ENCODE measurements at places on chromosomes 7 and 10.

DNA sequence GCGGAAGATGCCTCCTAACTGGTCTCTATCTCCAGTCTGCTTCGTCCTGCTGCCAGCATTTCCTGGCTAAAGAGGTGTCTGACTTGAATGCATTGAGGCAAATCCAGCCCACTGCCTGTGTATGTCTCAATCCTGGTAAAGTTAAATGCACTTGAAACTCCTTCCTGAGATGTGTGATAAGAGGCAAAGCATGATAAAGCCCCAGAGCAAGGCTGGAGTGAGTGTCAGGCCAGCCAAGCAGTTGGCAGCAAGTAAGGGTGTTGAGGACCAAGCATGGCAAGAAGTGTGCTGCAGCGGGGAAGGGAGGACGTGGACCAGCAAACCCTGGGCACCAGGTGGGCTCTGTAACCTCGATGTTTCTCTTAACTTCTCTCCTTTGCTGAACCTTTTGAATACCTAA, 29.1 kb downstream of the LRRC18 start:
- no peak for DNase-seq

- no peak for DNase-seq
Measured at GRCh38 chr10:77556990-77557601, 80.5 kb downstream of the KCNMA1 start.

- no peak for DNase-seq
Measured at GRCh38 chr7:127411176-127411575, 18.7 kb upstream of the ZNF800 start.

DNA sequence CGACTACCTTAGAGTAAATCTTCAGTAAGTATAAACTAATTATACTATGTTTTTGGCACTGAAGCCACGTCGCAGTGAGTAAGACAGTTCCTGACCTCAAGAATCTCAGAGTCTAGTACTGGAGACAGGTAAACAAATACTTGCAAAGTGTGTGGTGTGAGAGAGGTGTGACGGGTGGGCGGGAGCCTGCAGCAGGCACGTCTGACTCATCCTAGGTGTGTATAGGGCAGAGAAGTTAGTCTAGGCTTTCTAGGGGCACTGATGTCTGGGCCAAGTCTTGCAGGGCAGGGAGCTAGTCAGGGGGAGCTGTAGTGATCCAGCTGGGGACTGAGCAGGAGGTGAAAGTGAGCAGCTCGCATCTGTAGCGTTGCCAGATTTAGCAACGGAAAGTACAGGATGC, 35.9 kb upstream of the SFTPD start:
- DNase-seq: no peak

DNA sequence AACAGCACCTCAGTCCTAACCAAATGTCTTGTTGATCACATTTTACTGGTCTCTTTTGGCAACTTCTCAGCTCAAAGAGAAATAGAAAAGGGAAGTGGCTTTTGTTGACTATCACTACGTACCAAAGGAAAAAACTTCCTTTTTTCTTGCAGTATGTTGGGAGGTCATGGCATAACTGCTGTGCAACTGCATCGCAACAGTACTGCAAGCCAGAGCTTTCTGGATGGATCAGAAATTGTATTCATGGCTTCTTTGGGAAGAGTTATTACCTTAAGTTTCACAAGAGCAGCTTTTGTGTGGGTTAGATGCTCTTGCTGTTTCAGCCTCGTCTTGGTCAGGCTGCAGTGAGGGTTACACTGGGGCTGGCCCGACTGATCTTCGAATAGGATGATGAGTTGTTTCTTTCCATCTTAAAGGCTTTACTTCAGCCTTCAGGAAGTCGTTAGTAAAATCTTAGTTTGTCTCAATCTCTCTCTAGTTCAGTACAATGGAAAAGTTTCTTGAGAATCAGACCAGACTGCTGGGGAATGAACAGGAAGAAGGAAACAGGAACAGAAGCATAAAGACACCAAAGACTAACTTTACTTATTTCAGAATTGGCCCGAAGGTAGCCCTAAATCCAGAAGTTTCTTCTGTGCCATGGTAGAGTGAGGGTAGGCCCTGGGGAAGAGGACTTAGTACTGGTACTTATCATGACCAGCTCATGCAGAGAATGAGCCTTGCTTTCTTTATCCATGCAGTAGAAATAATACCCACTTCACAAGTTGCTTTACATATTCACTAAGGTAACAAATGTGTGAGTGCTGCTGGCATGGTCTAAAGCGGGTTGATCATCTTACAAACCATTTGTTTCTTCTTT, 153.6 kb downstream of the CELF2 start:
- DNase-seq: no peak

DNA sequence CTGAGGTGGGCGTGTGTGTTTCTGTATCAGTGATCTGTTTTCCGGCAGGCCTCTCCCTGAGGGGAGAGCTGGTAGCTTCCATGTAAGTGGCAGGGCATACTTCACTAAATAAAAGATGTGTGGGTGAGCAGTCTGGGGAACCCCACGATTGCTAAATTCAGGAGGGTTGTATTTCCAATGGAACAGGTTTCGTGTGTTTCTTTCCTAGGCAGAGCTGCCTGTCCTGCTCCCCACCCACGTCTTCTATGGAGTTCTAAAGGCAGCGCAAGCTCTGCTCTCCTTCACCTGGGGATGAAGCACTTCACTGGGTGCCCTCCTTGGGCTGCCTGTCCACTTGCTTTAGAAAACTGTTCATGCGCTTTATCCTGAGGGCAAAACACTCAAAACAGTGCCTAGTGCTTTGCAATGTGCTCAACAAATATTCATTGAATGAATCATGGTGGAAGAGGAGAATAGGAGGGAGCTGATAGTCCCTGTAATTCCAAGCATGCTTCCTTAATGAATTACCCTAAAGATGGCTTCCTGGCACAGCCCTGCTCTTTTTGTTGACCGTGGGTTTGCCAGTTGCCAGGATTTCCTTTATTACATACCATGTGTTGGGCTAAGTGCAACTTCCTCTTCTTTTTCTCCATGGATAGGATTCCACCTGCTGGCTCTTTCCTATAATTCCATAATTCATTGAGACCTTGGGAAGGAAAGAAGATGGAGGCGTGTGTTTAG, 50.6 kb upstream of the SRPK2 start:
- DNase-seq: no peak

DNA sequence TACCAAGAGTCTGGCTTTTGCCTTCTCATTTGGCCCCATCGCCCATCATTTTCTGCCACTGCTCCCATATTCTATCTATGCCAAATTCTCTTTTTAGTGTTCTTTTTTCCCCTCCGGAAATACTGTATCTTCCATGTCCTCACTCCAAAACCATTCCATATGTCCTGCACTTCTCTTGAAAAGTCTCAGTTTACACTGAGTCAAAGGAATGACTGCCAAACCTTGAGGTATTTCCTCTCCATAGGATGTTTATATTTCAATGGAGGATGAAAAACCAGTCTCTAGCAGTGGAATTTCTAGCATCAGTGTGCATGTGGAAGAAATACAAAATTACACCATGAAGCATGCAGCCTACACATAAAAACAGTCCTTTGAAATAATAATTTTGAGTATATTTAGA, 121.4 kb upstream of the PHYHIPL start:
- DNase-seq: no peak

- DNase-seq: no peak
Measured at GRCh38 chr7:50147951-50148808, 55.1 kb upstream of the ZPBP start.

GRCh38 chr7:139125657-139126056, 16.1 kb upstream of the ZC3HAV1 start:
- DNase-seq: no peak

DNA sequence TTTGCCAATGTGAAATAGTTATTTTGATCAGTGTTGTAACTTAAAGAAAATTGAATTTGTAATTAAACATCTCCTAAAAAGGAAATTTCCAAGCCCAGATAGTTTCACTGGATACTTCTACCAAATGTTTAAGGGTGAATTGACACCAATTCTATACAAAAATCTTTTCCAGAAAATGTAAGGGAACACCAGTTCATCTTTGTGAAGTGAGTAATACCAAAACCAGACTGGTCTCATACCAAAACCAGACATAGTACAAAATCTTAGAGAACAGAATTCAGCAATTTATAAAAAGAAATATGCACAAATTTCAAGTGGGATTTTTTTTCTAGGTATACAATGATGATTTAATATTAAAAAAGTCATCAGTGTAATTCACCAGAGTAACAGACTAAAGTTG, 86.0 kb upstream of the ZNF32 start:
- no peak for DNase-seq

DNA sequence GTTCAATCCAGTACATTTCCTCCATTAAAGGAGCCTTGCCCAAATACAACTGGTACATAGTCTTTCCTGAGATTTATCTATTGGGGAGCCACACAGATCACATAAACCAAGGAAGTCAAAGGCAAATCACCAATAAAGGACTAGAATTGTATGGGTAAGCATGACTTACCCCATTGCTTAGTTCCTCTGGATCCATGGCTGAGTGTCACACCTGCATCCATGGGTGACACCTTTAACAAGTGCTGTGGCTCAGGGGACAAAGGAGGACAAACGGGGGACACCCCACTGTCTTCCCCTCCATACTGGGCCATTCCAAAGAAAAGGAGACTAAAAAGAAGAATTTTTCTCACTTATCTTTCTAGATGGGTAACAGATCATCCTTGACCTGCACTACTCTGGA, 30.4 kb downstream of the ZNF92 start:
- no peak for DNase-seq

- no peak for DNase-seq
Measured at GRCh38 chr7:94561841-94562514, 52.4 kb downstream of the CASD1 start.

DNA sequence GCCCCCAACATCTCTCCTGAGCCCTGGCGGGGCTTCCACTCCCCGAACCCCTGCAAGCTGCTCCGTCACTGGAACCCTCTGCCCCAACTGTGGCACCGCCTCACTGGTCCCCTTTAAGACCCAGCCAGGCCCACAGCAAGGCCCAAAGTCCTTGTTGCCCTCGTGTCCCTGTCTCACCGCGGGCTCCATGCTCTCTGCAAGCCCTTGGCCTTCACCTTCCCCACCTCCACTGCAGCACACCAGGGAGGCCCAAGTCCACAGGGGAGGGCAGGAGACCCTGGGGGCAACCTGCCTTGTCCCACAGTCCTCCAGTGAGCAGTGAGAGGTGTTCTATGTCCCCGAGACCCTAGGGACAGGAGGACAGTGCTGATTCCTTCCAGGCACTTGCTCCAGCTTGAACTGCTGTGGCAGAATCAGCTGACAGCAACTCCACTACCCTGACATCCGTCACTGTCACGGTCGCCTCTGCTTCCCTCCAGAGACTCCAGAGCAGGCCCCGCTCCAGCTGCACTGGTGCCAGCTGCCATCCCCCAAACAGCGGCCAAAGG, 105.3 kb downstream of the CYTH3 start:
- no peak for DNase-seq

DNA sequence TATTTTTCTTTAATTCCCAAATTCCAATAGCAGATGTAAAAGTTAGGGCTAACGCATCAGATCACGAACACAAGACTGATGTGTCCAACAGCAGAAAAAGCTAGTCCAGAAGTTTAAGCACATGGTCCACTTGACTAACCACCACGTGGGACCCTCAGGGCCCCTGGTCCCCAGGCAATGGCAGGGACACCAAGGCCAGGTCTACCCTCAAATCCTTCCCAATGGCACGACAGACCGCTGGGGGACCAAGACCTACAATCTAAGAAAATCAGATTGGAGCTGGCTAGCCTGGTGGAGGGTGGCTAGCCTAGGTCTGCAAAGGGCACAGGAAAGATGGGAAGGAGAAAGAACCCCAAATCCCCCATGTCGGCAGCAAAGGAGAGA, 1.5 kb downstream of the GIGYF1 start:
- DNase-seq: no peak

All from cortex of kidney (tissue), 1 donor.